ENCODE measurements at places on chromosomes 3 and 15.
A peak's percentile ranks its signal among the peaks of the same experiment; 100 is the strongest.

DNA sequence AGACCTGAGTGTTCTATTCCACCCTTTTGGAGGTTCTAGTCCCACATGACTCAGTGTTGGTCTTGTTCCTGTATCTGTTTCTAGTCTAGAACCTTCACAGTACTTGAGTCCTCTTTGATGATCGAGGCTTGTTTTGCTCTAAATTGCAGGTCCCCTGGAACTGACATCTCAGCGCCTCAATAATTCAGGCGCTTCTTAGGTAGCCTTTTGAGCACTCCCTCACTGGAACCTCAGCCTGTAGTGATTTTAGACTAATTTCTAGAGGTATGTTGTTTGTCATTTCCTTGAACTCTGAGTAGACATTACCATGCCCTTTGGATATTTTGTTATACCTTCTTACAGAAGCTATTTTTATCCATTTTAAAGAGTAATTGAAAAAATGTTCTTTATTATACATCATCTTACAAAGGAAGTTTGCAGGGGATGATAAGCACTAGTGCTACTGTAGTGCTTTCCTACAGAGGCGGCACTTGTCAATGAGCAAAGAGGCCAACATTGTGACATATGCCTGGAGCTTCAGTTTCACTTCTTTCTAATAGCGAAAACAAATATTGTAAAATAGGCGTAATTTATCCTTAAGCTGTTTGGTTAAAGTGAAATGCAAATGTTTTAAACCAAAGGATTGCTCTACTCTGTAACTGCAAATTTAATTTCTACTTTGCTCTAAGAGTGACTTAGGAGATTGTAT lies 75.7 kb downstream of the EFL1 start:
- no peak for DNase-seq

GRCh38 chr3:168395551-168395950 lies 299.8 kb upstream of the GOLIM4 start:
- DNase-seq = no peak

- DNase-seq = no peak
These were observed 247.0 kb downstream of the STXBP5L start for GRCh38 chr3:121155028-121155427.

DNA sequence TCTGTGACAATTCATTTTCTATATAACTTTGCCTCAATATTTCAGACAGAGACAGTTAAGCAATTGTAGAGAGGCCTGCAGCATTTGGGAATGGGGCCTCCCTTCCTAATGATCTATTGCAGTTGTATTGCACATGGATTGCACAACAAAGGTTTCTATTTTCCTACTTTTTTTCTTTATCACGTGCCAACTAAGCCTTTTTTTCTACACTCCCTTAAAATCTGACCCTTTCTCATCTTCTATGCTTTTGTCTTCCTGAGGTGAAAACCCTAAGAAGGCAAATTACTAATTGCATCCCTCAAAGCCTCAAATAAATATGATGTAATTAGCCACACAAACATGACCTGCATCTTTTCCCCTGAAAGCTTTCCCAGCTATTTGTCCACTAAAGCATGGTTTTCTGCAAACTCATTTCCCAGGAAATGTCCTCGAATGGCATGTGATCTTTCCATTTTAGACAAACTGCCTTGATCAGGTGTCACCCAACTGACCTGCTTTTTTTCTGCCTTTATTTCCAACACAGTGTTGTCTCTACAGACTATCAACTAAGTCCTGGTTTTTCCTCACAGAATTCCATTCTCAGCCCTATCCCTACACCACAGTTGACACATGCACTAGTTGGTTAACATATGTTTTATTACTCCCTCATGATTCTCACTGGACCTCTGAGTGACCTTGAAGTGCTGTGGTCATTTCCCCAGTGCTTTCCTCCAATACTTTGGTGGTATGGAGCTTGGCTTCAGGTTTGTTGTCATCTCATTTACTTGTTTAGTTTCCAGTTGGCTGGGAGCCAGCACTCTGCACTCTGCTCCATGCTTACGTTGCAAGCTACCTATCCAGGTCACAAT lies 31.9 kb upstream of the TSC22D2 start:
- peak; percentile 40 for DNase-seq

GRCh38 chr3:82610236-82610635 lies 848.8 kb upstream of the GBE1 start:
- peak; percentile 68 for DNase-seq

GRCh38 chr3:2921903-2922302 lies 188.3 kb downstream of the IL5RA start:
- DNase-seq = peak; percentile 2

DNA sequence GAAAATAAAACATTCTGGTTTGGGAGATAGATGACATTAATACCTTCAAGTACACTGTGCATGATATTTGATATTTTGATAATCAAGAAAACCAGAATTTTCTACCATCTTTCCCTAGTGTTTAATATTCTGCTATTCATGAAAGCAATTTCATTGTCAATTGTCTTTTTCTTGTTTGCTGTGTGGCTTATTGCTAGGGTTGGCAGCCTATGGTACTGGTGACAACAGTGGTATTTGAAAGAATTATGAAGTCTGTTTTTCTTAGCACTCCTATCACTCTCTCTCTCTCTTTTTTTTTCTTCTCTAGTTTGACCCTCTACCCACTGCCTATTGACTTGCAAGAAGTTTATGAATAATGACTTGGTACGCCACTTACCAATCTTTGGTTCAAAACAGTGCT lies 15.4 kb downstream of the RNF13 start:
- no peak for DNase-seq

GRCh38 chr15:80783260-80783659 lies 4.1 kb downstream of the CEMIP start:
- DNase-seq = no peak

- peak; percentile 9 for DNase-seq
These were observed 9.8 kb upstream of the RPP14 start for GRCh38 chr3:58296269-58296668.

- DNase-seq = peak; percentile 35
These were observed 106.8 kb downstream of the MBNL1 start for GRCh38 chr3:152375546-152375945.

- DNase-seq = peak; percentile 60
These were observed 50.7 kb downstream of the MYLK start for GRCh38 chr3:123833398-123833785.

GRCh38 chr3:171393032-171393744 lies 67.0 kb downstream of the TNIK start:
- DNase-seq = no peak

DNA sequence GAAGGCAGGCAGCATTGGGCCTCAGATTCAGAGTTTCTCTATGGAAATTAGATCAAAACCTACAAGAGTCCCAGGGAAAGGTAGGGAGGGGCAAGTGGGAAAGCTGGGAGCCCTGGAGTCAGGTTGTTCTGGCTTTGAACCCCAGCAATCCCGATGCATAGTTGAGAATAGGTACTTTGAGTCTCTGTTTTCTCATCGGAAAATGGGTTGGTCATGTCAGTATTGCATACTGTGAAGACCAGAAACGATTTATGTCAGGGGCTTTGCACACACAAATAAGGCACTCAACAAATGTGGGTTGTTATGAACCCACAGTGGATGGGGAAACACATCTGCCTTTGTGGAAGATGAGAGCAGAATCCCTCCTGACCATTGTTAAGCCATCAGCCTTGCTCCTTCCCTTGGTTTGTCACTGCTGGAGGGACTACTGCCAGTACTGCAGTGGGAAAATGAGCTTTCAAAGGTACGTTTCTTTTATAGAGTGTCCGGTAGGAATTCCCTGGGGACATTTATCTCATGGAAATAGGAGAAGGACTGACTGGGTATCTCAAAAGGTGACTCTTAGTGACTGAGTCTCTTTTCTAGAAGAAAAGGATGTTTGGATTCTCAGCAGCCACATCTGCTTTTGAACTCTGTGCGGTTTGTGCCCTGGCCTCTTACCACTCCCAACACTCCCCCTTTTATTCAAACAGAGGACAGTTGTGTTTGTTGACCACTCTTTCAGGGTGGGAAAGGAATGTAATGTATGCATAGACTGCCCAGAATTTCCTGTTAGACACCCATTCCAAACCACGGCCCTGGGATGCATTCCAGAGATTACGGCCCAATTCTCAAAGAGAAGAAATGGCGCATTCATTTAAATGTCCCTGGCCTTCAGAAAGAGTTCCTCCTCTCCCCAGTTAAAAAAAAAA lies 54.6 kb upstream of the VILL start:
- peak; percentile 42 for DNase-seq

- peak; percentile 7 for DNase-seq
These were observed 213.2 kb upstream of the ARRDC4 start for GRCh38 chr15:97747342-97747741.

DNA sequence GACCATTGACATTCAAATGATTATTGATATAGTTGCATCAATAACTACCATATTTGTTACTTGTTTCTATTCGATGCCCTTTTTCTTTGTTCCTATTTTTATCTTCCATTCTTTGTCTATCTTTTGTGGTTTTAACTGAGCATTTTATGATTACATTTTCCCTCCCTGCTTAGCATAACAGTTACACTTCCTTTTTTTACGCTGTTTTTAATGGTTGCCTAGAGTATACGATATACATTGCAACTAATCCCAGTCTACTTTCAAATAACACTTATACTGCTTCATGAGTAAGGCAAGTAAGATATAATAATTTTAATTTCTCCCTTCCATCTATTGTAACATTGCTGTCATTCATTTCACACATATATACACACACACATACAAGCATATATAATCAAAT lies 26.3 kb downstream of the COL6A6 start:
- DNase-seq = no peak

- no peak for DNase-seq
These were observed 344.6 kb downstream of the SV2B start for GRCh38 chr15:91444656-91445055.

DNA sequence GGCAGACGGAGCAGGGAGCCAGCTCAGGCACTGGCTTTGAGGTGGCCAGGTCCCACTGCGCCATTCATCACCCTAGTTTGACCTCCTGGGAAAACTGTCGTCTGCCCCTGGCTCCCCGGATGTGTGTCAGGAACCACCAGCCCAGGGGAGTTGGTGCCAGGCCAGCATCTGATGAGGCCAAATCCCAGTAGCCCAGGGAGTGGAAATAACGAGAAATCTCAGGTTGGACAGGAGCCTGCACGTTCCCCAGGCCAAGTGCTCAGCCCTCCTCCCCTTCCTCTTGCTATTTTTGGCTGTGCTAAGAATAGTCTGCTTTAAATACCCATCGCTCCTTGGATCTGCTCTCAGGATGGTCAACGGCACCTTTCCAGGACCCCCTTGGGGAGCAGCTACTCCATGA lies 93.1 kb upstream of the RPL32 start:
- no peak for DNase-seq

GRCh38 chr3:190644766-190645165 lies 130.9 kb downstream of the IL1RAP start:
- peak; percentile 7 for DNase-seq

DNA sequence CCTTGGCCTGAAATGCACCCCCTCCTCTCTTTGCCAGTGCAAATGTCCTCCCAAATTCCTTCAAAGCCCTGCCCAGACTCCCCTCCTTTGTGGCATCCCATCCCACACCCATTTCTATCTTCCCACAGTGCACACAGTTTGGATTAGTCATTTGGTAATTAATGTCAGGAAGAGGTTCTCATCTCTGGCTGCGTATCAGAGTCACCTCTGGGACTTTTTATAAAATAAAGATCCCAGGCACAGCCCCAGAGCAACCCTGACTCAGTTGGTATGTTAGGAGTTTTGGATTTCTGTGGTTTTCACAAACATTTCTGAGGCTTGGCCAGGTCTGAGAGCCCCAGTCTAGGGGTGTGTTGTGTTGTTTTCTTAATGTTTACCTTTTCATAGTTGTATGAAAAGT lies 41.6 kb downstream of the C3orf20 start:
- no peak for DNase-seq

DNA sequence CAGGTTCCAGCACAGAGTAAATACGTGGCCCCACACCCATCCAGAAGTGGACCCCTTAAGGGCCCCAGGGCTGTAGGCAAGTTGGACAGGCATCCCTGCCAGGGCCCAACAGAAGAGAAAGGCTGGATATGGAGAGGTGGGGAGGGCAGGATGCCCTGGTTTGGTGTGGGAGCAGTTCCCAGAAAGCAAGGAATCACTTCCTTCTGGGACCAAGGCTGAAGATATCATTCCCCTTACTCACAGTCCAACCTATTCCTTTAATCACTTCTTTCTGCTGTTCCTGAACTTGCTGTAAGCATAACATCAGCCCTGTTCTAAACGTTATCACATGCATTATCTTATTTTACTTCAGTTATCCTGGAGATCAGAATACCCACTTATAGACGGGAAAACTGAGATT lies 6.1 kb upstream of the MESP2 start:
- DNase-seq = no peak

GRCh38 chr3:48897460-48898376 lies 964 bp downstream of the SLC25A20 start:
- no peak for DNase-seq

DNA sequence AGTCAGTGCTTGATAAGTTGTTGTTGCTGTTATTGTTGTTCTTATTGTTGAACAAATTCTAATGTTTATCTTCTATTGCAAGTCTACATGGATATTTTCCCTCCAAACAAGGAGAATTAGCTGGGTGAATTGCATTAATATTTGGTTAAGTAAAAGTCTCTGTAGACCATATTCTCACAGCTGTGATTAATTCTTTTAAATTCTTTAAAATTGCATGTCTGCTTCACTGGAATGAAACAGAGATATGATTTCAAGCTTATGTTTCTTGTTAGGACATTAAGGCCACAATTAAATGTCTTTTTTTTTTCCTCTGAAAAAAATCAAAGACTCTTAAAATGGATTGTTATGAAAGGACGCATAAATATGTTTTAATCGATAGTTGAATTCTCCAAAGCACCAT lies 153.4 kb downstream of the EBLN2 start:
- no peak for DNase-seq

DNA sequence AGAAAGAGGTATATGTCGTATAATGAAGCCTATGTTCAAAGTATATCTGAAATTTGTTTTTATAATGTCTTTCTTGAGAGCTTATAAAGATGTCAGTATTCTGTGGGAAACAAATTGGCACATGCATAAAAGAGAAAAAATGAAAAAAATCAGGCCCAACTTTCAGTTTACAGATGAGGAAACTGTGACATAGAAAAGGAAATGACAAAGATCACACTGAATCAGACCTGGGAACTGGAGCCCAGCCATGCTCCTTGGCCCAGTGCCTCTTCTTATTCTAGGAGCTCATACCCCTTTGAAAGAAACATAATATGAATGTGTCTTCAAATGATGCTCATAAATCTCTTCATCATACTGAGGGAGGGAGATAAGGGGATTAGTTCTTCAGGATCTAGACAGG lies 48.4 kb downstream of the TMEM44 start:
- DNase-seq = peak; percentile 26

DNA sequence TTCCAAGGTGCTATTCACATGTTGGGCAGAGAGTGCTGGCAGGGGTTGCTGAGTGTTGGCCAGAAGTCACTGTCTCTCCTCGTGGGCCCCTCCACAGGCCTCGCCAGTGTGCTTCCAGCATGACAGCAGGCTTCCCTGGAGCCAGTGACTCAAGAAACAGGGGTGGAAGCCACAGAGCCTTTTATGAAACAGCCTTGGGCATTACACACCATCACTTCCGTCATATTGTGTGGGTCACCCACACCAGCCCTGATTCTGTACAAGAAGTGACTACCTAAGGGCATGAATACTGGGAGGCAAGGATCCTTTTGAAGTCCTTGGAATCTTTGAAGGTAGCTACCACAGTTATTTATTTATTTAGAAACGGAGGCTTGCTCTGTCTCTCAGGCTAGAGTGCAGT lies 177.6 kb upstream of the UBE3A start:
- no peak for DNase-seq
